ENCODE measurements at places on chromosomes 6 and 20.
A peak's percentile ranks its signal among the peaks of the same experiment; 100 is the strongest.

- no peak for DNase-seq
These were observed 25.8 kb upstream of the SLC9A8 start for GRCh38 chr20:49786668-49787370.

- DNase-seq: no peak
These were observed 6.6 kb downstream of the NKX2-4 start for GRCh38 chr20:21390768-21391167.

DNA sequence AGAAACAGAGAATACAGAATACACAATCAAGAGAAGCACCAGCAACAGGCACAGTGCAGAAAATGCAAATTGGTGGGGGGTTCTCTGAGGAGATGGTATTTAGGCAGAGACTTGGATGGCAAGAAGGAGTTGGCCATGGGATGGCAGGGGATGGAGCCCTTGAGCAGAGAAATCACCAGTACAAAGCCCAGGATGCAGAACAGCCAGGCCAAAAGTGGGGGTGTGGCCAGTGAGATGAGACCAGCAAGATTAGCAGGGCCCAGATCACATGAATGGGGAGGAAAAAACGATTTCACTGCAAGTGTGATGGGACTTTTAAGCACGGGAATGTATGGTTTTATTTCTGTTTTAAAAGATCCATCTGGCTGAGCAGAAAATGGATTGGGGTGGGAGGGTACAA, 63.4 kb downstream of the TRAM2 start:
- DNase-seq: no peak

- no peak for DNase-seq
These were observed 6.6 kb downstream of the PRSS35 start for GRCh38 chr6:83518816-83519480.

GRCh38 chr6:122839472-122839871, 50.4 kb downstream of the SMPDL3A start:
- DNase-seq: peak; percentile 28

GRCh38 chr6:26459023-26459810, 1.5 kb downstream of the BTN2A1 start:
- DNase-seq: no peak

- DNase-seq: no peak
These were observed 40.8 kb downstream of the KCNK17 start for GRCh38 chr6:39273406-39273821.

GRCh38 chr6:89690944-89691324, 52.4 kb upstream of the LYRM2 start:
- no peak for DNase-seq

DNA sequence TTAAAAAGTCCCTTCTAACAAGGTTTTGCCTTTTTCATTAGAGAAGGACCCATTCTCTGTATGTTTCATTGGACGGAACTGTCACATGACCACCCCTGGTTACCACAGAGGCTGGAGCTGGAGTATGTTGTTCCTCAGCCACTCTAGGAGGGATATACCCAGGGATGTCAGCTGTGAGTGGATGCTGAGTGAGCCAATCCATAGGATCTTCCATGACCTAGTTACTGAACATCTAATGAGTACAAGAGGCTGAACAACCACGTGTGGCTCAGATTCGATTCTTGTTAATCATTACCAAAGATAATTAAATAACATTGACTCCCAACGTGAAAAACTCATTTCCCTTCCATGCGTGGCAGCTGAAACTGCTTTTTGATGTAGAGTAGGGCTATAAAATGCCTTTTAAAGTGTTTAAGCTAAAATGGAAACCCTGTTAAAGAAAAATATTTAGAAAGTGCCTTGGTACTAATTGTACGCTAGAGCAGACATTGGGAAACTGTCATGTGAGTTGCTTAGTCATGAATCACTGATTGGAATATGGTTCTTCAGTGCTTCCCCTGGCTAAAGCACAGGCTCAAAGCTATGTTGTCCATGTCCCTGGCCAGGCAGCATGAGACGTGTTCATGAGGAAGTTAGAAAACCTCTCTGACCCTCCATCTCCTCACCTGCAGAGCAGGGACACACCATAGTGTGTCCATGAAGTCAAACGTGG, 256.1 kb downstream of the ZNF217 start:
- no peak for DNase-seq

GRCh38 chr20:12269579-12269978, 351.9 kb downstream of the BTBD3 start:
- DNase-seq: no peak

DNA sequence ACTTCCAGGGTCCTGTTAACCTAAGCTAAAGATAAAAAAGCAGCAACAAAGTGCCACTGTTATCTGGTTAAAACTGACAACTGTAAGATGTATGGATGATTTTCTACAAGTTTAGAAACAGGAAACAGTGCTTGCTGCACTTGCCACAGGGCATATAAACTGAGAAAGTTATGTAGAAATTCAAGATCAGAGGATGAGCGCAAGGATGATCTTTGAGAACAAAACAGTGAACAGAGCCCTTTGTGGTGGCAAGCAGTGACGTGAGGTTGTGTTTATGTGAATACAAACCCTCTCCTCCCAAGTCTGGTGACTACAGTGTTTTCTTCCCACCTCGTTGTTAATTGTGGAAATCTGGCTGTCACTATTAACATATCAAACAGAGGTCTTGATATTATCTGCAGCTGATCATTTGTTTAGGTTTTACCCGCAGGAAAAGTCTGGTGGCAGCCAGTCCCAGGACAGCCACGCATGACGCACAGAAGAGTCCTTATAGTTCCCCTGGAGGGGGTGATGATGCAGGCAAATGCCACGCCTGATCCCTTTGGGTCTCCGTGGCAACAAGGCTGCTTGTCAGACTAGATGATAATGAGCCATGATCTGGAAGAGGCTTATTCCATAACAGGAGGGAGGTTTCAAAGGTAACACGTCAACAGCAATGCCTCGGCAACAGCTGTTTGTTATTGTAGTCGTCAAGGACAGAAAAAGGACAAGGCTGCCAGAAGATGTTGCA, 43.1 kb upstream of the TNFAIP3 start:
- DNase-seq: peak; percentile 79

GRCh38 chr20:48411919-48412522, 415.8 kb downstream of the PREX1 start:
- no peak for DNase-seq

DNA sequence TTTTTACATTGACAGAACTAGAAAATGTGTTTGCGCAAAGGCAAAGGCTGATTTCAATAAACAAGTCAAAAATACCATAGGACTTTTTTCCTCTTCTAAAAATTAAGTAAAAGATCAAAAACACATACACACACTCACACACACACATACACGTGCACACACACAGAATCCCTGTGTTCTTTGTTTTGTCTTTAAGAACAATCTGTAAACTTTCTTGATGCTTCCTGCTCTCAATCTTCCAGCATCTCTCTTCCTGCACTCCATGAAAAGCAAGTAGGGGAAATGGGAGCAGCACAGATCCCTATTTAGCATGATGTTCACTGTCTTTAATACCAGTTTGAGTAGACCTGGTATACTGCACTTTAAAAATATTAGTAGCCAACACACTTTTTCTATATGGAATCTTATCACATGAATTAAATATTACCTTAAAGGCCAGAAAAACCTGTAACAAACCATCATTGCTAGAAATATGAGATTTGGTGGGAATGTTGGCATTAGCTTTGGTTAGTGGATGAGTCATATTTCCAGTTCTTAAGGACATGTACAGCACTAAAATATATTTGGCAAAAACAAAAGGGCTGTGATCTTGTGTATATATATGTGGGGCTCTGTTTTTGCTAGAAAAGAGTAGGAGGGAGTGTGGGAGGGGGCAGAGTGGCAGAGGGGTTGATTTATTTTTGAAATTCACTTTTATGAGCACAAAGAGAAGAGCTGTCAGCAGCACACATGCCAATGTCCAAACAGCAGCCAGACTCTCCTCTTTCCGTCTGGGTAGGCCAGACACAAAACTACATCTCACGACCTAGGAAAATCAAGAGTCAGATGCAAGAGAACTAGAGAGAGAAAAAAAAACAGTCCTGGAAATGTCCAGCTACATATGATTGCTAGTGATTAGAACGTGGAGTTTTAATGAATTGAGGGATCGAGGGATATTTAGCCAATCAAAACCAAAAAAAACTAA, 4.6 kb downstream of the PTPRK start:
- DNase-seq: no peak
